ENCODE measurements at places on chromosomes 1 and 21.
A peak's percentile ranks its signal among the peaks of the same experiment; 100 is the strongest.

DNA sequence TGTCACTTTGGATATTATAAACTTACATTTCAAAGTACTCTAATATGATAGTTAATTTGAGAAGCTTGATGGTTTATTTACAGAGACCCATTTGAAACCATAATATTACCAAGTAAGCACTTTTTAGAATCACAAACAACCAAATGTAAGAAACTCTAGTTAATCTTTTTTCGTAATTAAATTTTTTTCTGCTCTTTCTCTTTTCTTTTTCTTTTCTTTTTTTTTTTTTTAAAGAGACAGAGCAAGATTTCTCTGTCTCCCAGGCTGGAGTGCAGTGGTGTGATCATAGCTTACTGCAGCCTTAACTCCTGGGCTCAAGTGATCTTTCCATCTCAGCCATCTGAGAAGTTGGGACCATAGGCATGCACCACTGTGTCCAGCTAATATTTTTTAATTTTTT is 5.2 kb downstream of the RAVER2 start:
- no peak for DNase-seq

- DNase-seq = no peak
These were observed 62.6 kb downstream of the SUSD4 start for GRCh38 chr1:223301371-223301770.

- DNase-seq = no peak
These were observed 97.8 kb upstream of the B3GALT2 start for GRCh38 chr1:193284219-193284618.

- no peak for DNase-seq
These were observed 104.3 kb upstream of the CDC42BPA start for GRCh38 chr1:227422581-227422980.

GRCh38 chr1:226443439-226443838 is 35.5 kb upstream of the PARP1 start:
- DNase-seq = peak; percentile 50

DNA sequence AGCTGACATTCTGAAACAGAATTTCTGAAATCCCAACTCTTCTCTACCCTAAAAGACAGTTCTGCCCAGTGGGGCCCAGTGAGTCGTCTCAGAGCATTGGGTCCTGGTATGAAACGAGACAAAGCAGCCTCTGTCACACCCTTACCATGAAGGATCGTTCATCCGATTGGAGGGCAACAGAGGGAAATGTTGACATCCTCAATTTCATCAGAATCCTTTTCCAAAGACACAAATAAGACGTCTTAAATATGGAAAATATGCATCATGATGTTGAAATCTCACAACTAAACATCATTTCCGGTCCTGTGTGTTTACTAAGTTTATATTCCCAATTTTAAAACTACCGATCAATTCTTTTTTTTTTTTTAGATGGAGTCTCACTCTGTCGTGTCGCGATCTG is 112.1 kb upstream of the SLC45A1 start:
- DNase-seq = no peak

GRCh38 chr1:54007613-54008012 is 10.4 kb downstream of the LDLRAD1 start:
- no peak for DNase-seq

GRCh38 chr1:246300626-246301549 is 206.2 kb downstream of the SMYD3 start:
- no peak for DNase-seq

DNA sequence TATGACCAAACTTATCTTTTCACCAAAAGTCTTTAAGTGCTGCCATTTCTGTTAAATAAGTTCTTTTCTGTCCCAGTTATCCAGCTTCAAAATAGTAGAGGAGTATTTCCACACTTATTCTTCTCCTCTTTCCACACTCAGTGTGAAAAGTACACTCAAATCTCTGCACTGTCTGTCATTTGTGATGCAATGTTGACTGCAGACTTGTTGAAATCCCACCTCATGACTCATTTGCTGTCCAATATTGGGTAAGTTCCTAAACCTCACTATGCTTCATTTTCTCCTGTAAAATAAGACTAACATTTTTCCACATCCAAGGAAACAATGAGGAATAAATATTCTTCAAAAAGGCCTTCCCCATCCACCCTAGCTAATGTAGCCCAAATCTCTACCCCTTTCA is 17.5 kb downstream of the LRRIQ3 start:
- DNase-seq = peak; percentile 41

DNA sequence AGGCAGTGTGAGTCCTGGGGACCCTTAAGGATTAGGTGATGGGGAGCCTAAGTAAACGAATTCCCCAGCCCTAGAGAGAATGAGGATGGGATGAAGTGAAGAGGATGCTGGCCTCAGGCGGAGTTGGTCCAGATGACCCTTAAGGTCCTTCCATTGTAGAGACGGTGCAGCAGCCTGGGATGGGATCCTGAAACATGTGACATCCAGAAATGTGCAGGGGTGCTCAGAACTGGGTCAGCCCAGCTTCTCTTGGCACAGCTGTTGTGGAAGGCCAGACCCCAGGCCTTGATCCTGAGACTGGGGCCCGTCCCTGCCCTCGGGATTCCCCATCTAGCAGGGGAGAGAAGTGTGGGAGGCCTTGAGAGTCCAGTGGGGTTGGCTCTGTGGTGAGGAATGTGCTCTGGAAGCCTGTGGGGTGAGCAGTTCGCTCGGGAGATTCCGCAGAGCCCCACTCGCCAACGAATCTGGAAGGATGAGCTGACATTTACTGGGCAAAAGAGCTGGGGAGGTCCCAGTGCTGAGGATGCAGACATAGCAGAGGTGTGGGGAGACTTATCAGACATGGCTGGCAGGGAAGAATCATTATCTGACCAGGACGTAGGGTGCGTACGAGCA is 28.1 kb downstream of the A3GALT2 start:
- DNase-seq = no peak

DNA sequence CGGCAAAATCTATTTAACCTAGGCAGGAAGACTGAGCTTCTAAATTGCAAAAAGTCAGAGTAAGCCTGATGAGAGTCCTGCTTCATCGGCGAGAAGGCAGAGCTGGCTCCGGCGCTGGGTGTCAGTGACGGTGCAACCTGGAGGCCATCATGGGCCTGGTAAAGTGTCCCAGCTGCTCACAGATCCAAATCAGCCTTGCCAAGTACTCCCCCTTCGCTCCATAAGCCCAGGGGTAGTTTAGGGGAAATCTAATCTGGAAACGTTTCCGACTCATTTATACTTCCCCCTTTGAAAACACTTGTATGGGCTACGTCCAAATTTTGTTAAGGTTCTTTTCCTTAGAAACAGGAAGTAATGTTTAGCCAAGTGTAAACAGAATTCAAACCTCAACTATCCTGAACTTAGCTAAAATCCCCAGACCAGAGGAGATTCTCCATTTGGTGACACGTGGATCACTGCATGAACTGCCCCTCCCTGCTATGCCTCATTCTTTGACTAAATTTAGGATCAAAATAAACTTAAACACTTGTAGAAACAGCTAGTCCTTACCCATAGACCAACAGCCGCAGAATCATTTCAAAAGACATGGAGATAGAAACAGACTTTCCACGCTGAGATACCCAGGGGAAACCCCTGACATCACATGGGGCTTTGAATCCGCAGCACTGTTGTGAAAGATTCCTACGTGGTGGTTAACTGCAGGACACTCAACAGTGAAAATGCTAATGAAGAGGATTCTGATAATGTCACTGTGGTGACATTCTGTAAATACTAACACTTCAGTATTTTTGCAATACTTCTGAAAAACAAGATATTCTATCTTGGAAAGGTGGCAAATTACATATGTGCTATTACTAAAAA is 172.7 kb downstream of the TGFBR3 start:
- peak; percentile 83 for DNase-seq

GRCh38 chr1:29309075-29309474 is 72.8 kb downstream of the PTPRU start:
- DNase-seq = no peak

DNA sequence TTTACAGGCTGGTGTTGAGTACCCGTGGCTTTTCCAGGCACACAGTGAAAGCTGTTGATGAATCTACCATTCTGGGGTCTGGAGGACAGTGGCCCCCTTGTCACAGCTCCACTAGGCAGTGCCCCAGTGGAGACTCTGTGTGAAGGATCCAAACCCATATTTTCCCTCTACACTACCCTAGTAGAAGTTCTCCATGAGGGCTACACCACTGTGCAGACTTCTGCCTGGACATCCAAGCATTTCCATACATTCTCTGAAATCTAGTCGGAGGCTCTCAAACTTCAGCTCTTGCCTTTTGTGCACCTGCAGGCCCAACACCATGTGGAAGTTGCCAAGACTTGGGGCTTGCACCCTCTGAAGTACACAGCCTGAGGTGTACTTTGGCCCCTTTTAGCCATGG is 227.8 kb downstream of the BACH1 start:
- DNase-seq = no peak

- DNase-seq = peak; percentile 41
These were observed 6.8 kb upstream of the PPP1R15B start for GRCh38 chr1:204418174-204419063.

DNA sequence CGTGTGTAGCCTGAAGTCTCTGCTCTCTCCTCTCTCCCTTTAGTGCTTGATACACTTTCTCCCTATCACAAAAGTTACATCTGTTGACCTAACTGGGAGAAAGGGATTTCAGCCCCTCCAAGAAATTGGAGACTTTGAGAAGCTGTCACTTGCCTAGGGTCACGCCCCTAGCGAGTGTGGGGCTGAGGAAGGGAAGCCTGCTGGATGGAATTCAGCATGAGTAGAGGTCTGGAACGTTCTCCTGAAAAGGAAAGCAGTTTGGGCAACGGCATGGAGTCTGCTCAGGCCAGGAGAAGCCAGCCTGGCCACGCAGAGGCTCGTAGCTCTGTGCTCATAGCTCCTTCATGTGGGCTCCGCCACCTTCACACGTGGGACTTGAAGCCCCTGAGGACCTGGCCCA is 22.4 kb downstream of the COL16A1 start:
- no peak for DNase-seq

DNA sequence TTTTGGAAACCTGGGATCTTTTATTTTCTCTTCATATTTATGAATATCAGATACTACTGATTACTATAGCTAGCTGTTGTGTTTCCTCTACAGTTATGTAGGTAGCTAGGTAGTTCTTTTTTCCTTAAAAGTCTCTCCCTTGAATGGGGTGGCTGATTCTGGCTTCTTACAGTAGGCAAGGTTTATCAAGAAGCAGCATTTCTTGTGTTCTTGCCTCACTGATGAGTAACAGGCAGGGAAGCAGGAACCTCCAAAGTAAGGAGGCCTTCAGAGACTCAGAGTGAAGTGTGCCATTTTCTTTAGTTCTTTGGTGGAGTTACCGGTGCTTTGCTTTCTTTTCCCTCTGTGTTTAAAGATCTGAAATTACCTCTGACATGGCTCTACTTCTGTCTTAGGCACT is 56.0 kb downstream of the ZMYM4 start:
- peak; percentile 49 for DNase-seq

DNA sequence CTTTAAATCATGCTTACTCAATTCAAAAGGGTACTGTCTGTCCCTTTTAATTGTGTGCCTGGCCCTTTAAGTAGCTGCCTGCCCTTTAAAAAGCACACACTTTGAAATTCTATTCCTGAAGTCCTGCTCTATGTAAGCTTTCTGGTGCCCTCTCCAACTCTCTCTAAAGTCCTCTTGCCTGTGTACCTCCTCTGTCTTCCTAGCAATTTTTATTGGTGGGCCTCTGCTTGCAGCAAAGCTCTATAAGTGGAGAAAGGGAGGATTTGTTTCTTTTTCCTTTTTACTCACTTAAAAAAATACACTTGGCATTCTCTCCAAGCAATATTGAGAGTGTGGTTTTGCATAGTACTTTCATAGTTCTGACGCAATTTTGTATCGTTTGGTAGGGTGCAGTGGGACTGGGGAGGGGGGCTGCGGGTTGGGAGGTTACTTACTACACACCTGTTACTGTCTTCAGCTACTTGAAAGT is 135.4 kb downstream of the LMO4 start:
- DNase-seq = peak; percentile 2

DNA sequence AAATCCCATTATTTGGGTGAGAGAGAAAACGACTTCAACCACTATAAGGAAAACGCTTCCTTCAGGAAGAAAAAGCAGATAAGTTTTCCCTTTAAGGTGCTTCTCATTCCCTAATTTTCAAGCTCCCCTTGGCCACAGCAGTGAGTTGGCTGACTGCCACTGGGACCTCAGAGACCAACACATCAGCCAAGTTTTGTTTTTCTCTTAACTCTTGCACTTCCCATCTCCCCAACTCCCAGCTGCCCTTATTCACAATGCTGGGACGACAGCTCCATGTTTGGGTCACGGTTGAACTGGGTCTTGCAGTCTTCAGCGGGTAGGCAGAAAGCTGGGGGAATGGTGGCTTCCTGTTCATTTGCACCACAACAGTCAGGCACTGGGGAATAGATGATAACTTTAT is 18.9 kb downstream of the SGIP1 start:
- peak; percentile 80 for DNase-seq

DNA sequence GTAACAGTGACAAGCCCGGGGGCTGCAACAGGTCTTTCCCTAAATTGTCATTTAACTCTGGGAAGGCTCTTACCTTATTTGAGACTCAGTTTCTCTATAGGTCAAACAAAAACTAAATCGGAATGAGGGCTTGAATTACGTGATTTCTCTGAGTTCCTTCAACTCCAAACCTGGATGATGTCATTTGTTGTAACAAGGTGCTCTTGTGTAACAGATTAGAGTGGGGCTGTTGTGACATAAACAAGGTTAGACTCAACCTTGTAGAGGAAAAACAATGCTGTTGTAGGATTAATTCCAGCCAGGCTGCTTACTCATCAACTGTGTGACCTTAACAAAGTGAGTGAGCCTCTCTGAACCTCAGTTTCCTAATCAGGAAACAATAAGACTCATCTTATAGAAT is 74.4 kb downstream of the SUSD4 start:
- DNase-seq = no peak

GRCh38 chr1:28602536-28603439 is 10.7 kb downstream of the RAB42 start:
- peak; percentile 88 for DNase-seq

GRCh38 chr1:85201340-85202091 is 700 bp upstream of the SYDE2 start:
- peak; percentile 61 for DNase-seq

DNA sequence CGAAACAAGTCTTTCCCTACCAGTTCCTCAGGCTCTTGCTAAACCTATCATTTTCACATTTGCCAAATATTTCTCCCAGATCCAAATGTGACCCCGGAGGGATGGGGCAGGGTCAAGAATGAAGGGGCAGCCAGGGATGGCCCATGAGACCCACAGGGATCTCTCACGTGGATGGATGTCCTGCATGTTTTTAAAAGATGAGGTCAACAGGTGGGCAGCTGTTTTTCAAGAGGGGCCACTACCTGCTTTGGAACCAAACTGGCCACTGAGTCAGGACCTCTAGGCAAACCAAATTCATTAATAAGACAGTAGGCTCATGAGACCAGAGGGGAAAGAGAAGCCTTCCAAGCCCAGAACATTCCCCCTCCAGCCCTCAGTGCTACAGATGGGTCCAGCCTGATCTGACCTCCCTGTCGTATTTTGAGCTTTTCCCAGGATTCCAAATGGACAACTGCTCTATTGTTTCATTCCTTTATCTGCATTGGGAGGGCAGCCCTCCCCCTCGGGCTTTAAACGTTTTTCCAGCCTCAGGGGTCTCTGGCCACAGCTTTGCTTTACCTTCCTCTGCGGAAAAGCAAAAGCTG is 252.5 kb upstream of the IRF2BP2 start:
- DNase-seq = no peak

GRCh38 chr21:43815107-43815613 is 25.8 kb downstream of the RRP1 start:
- DNase-seq = no peak
